CD4-positive, alpha-beta T cell (primary cell): ENCODE measurements at places on chromosomes 13 and 19.

DNA sequence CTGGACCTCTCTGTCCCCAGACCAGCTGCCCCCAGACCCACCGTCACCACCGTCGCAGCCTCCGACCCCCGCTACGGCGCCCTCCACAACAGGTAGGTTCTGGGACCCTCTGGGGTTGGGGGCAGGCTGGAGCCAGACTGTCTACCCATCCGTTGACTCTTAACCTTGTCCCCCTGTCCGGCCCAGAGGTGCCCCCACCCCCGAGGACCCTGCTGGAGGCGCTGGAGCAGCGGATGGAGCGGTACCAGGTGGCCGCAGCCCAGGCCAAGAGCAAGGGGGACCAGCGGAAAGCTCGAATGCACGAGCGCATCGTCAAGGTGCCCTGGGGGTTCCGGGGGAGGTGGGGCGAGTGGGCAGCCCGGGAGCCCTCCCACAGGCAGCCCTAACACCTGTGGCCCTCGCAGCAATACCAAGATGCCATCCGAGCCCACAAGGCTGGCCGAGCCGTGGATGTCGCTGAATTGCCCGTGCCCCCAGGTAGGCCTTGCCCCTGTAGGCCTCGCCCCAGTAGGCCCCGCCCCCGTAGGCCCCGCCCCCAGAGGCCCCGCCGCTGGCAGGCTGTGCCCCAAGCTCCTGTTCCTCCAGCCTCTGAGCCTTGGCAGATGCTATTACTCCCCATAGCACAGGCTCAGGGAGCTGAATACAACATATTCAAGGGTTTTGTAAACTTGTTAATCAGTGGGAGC is 12.9 kb downstream of the CC2D1A start:
- DNase-seq: no peak

GRCh38 chr13:22505489-22505888 is 675.3 kb upstream of the SGCG start:
- DNase-seq: no peak

GRCh38 chr19:17757125-17757524 is 5.8 kb downstream of the FCHO1 start:
- DNase-seq: no peak

DNA sequence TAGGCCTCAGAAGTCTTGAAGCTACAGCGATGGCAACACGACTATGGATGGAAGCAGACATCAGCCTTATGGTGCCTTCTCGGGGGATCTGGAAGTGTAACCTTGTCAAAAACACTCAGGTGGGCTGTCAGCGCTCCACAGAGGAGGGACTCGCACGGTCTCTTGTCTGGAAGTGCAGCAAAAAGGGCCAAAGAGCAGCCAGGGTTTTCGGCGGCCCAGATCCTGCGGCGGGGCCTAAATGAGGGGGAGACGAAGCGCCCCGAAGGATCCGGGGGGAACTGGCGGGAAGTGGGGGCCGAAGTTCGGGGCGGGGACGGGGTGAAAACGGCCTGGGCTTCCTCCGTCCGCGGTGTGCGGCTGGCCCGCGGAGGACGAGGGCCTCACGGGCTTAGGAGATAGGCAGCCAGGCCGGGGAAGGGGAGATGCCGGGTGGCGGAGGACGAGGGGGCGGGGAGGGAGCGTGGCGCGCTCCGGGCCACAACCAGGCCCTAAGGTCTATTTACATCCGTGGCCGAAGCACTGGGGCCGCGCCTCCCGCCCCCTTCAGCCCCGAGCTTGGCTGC is 637 bp downstream of the RANBP3 start:
- DNase-seq: no peak

GRCh38 chr19:54573330-54573872 is at the start of gene LILRA2:
Gene LILRA2, plus strand, starts transcription at chr19:54573790. Its CDS starts 89 bp downstream, at chr19:54573879.
- no peak for DNase-seq

DNA sequence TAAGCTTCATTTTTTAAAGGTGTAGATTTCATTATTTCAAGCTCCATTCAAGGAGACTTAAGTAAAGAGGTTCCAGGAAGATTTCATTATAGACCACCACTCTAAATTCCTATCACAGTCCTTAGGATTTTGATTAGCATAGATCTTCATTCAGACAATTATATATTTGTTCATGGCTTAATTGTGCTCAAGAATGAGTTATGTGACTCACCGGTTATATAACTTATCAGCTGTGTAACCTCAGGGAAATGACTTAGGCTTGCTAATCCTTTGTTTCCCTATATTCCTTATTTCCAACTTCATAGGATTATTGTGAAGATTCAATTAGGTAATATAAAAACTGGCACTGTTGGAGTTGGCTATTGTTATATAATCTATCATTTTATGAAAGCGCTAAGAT is 632.8 kb upstream of the SPRY2 start:
- DNase-seq: no peak

GRCh38 chr19:32201636-32202051 is 143.8 kb upstream of the ZNF507 start:
- no peak for DNase-seq

- DNase-seq: no peak
Observed at GRCh38 chr13:94705081-94706030, 7.0 kb downstream of the SOX21 start.

GRCh38 chr19:13090511-13091231 is 12.0 kb downstream of the LYL1 start:
- no peak for DNase-seq

DNA sequence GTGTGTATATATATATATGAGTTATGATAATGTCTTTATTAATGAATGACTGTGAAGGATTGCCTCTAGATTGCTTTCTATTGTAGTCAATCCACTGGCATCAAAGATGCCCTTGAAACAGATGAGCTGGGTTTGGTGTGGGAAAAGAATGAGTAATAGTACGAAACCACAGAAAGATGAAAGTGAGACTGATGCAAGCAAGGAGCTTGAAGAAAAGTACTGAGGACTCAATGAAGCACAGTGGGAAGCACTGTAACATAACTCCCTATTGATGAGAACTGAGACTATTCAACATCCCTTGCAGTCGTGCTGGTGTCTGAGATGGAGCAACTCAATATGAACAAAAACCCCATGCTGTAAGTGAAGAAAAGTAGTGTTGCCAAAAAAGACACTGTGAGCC is 1794.2 kb downstream of the SLITRK5 start:
- no peak for DNase-seq

DNA sequence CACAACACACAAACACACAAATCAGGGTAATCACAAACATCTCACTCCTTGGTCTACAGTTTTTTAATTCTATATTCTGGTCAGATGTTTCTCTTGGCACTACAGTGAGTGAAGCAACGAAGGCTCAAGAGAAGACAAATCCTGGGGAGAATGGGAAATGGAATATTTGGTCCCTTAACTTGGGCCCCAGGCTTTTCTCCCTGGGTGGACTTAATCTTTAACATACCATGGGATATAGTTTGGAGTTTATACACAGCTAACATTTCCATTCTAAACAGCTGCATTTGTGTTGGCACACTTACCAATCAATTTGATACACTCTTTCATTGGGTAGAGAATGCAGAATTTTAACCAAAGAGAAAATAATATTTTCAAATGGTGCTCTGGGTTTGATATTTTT is 1132.6 kb upstream of the SLC10A2 start:
- no peak for DNase-seq

DNA sequence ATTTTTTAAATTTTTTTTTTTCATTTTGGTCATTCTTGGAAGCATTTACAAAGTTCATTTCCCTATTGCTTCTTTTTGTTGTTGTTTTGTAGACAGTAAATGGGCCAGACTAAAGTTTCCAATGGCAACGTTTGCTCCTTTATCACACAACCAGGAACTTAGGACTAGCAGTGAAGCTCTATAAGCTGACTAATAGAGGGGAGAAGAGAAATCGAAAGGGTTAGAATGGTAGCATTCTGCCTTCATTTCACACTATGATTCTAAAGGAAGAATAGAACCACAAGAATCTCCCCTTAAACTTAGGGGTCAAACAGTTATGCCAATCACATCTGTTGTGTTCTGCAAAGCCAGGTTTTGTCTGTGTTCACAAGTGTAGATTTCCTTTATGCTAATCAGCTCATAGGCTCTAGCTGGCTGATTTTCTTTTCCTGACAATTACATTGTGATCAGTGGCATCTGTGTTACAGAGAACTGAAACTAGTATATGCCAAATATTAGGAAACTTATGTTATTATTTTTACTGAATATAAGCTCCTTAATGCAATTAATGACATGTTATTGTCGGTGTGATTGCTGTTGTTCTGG is 467.3 kb downstream of the DACH1 start:
- no peak for DNase-seq

- DNase-seq: no peak
Observed at GRCh38 chr19:13962699-13963602, 10.6 kb downstream of the DCAF15 start.

DNA sequence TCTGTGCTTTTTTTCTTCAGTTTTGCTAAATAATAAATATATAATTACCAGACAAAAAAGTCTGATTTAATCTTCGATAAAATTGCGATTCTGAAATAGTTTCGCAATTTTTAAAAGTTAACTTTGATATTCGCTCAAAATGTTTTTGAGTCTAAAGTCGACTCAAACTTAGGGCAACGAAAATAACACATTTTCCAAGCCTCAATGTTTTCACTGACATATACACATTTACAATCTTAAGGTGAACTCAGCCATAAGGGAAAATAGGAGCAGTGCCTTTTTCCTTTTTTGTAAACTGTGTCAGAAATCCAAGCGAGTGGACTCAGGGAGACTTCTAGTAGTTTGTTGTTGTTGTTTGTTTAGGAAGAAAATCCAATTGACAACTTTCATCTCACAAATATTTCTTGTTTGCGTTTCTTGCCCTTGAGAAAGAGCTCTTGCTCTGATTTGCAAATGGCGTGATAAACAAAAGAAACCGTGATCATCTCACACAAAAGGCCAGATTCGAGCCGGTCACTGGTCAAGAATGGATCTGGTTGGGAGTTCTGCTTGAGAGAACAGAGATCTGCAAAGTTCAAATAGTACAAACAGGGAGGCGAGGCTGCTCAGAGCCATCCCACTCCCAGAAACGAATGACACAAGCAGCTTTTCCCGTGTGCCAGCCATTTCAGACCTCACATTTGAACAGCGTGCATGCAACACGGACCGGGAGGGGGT is 2.1 kb downstream of the SOX21 start:
- no peak for DNase-seq

DNA sequence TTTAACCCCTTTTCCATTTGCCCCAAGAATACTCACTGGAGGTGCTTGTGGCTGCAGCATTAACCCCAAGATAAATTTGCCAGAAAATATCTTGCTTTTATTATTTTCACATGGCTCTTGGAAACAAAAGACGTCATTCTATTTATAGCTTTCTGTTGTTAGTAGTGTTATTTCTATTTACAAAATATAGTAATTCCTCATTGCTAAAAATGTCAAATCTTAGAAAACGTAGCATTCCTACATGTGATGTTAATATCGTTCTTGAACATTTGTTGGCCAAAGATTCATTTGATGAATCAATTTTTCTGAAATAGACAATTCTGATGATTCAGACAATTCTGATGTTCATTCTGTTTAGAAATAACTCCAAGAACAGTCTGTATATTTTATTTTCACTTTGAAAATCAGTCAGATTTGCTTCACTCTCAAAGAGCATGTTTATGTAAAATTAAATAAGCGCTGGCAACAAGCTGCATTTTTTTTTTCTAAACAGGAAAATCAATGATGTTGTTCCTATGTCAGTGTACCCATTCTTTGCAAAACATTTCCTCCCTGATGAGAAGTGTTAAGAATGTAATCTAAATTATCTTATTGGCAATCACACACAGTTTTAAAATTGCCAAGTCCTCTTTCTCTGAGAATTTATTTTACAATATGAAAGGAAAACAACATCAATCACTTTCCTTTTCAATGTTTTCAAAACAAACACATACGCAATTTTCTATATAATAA is 334.0 kb downstream of the KCTD12 start:
- no peak for DNase-seq

DNA sequence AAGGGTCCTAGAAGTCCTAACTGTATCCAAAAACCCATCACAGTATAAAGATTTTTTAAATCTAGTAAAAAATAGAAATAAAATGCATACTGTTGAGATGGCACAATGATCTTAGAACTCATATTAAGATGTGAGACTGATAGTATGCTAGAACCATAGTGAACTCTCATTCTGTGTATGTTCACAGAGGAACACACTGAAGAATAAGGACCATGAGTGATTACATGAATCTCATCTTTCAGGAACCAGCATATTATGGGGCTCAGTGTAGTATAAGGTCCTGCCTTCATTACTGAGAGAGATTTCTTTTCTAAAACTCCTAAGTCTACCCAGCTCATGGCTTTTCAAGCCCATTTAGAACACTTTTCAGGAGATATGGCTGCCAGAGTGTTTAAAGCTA is 59.8 kb upstream of the RFC3 start:
- DNase-seq: no peak

DNA sequence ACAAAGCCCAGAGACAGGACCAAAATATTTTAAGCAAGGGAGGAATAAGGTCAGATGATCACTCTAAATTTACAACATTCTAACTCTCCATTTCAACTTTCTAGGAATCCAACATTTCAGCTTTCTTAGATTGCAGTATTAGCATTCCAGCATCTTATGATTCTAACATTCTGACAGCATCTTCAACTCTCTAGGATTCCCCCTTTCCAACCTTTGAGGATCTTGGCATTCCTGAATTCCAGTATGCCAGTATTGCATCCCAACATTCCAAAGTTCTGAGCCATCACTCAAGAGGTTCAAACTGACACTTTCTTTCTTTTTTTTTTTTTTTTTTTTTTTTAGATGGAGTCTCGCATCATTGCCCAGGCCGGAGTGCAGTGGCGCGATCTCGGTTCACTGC is 13.8 kb downstream of the TGFB1 start:
- no peak for DNase-seq

DNA sequence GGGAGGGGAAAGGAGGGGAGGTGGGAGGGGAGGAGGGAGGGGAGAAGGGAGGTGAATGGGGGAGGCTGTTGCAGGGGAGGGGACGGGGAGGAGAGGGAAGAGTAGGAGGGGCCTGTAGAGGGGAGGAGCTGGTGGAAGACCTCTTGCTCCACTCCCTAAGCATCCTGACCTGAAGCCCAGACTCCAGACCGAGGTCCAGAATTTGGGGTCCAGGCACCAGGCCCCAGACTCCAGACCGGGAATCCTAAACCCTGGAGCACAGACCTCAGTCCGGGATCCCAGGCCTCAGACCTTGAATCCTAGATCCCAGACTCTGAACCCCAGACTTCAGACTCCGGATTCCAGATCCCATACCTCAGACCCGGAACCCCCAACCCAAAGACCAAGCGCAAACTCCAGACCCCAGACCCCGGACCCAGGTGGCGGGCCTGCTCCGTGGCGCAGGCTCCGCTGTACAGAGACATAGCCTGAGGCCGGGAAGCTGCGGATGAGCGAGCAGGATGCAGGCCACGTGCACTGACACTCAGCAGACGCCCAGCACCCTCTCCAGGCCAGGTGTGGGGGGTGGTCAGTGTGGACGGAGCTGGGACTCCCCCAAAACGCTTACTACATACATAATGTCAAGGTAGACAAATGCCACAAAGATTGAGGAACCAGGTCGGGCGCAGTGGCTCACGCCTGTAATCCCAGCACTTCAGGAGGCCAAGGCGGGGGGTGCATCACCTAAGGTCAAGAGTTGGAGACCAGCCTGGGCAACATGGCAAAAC is 710 bp upstream of the BTBD2 start:
- DNase-seq: no peak
